ENCODE measurements at places on chromosomes 5 and 9.

DNA sequence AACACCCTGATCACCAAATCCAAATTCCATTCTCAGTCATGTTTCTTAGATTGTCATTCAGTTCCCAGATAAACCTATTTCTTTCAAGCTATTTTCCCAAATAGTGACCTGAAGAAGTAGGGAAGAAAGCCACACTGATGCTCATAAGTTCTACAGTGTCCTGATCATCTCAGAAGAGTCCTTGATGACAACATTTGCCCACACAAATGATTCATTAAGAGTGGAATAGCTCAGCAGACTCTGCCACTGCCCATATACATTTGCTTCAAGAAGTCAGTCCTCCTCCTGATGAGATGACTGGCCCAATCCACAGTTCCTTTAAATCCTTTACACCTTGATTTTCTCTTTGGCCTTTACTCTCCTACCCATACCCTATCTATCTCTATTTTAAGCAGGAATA, 283.7 kb upstream of the NR4A3 start:
- DNase-seq, result no peak

DNA sequence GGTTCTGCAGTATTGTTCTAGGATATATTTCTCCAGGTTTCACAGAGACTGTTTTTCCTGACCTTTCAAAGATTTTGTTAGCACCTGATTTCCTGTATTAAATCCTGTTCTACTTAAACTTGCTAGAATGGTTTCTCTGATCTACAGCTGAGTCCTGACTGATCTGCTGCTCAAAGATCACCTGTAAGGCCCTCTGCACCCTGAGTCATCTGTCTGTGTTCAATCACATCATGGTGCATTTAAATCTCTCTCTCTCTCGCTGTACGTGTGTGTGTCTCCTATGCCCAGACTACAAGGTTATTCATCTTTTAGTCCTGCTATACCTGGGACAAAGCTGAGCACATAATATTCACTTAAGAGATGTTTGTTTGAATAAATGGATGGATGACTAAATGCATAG, 13.3 kb upstream of the C5orf63 start:
- no peak for DNase-seq

- DNase-seq, result no peak
Observed at GRCh38 chr5:81316571-81316970, 15.2 kb downstream of the ZCCHC9 start.

DNA sequence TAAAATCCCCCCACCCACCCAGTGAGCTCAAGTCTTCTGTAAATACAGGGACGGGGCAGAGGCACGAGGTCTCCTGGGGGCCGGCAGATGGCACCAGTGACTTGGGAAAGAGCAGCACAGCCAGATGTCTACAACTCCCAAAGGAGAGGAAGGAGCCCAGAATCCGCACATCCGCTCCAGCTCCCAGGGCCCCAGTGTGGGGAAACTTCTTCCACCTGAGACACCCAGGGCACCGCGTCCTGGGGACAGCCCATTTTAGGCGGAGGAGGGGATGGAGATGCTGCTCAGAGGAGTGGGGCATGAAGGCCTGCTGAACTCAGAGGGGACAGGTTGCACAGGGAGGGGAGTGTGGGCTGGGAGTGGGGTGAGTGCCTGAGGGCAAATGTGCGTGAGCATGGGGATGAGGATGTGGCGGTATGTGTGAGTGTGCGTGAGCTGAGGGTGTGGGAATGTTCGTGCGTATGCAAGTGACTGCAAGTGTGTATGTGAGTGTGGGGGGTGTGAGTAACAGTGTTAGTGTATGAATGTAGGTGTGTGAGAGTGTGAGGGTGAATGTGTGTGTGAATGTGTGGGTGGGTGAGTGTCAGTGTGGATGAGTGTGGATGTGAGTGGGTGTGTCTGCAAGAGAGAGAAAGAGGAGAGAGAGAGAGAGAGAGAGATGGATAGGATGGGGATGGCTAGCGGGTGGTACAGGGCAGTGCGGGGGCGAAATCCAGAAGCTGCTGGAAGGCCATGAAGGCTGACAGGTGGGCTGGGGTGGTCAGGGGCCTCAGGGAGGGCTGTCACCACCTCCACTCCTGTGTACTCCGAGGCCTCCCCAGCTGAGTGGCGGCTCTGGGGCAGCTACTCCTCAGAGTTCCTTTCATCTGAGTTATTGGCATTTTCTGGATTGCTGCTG, 63.5 kb downstream of the DUSP1 start:
- no peak for DNase-seq

DNA sequence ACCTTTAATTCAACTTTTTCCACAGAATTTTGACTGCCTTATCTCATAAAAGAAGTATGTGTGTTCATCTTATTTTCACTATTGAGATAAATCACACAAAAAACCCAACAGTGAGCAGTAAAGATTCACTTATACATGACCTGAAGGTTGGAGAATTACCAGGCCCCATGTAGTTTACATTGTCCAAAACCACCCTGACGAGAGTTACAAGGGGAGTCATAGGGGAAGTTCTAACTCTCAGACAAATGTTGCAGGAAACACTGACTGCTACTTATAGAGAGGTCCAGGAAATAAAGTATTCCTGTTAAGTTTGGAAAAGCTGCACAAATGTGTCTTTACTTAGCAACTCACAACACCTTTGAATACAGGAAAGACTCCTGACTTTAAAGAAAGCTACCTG, 14.1 kb downstream of the SPATA9 start:
- DNase-seq, result no peak

DNA sequence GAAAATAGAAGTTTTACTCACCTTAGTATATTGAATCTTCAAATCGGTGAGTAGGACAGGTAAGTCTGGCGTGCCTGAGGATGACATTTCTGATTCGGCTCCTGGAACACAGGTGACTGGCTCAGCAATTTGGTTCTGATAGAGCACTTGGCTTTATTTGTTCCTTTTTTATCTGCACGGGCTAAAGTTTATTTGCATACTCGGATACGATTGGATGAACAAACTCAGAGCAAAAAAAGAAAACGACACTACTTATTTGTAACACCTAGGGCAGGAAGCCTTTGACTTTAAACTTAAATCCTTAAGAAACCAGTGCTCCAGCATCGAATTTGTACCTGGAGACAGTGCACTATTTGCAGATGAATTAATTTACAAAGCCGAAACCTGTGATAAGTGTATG, at the start of gene ALDH1A1:
TSS of gene ALDH1A1 (minus strand) at position 140 of the 400 bp plus-strand sequence. CDS start at position 87, 53 bp downstream.
- no peak for DNase-seq

- DNase-seq, result no peak
Observed at GRCh38 chr9:33799928-33800704, 4.8 kb downstream of the PRSS3 start.

DNA sequence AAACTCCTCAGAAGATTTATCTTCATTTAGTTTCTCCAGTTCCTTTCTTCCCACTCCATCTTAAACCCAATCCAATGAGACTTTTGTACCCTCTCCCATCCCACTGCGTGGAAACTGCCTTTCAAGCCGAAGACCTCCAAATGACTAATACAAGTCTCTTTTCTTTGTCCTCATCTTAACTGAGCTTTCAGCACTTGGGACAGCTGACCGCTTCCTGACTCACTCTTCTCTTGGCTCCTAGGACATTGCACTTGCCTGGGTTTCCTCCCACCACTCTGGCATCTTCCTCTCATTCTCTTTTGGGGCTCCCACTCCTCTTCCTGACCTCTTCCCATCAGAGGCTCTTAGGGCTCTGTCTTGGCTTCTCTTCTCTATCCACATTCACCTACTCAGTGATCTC, 243.7 kb downstream of the HSPA4 start:
- DNase-seq, result no peak

- DNase-seq, result no peak
Observed at GRCh38 chr9:91431485-91431884, 7.9 kb upstream of the NFIL3 start.

DNA sequence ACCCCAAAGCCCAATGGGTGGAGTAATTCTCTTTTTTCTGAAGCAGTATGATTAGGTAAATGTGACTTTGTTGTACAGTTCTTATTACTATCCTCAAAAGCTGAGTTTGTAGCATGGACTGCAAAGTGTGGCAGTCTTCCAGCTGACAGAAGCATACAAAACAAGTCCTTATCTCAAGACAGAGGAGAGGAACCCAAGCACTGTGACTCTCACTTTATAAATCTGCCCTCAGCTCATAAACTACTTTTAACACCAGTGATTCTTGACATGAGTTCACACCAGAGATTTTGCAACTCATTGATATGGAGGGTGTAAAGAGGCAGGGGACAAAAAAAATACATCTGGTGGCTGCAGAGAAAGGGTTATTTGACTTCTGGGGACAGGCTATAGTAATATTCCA, 251.6 kb downstream of the NTRK2 start:
- no peak for DNase-seq

- no peak for DNase-seq
Observed at GRCh38 chr5:170192829-170193228, 40.0 kb upstream of the C5orf58 start.

DNA sequence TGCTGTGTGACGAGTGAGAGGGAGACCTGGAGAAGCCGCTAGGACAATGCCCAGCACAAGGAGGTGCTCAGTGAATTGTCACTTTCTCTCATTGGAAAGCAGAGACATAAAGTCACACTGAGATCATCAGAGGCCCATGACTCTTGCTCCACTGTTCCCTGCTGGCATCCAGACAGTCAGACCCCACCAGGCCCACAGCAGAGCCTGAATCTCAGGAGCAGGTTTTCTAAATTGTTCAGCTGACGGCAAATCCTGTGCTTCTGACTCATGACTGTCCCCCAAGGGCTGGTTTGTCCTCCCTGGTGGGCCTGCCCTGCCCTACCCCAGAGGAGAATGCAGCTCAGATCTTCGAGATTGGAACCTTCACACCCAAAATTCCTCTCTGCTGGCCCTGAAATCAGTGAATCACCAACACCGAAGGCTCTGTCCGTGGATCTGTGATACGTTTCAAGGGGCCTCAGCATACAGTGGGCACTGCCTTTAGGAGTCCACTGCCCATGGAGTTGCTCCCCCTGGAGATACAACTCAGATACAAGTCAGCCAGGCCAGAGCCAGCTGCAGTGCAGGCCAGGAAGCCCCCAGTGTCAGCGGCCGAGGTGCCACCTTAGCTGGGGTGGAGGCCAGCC, 2.7 kb downstream of the PTGES start:
- DNase-seq, result no peak

All from stimulated activated CD4-positive, alpha-beta T cell treated with anti-CD3 and anti-CD28 coated beads, Interleukin-4, amount 100 ng/mL, for 48 hours (primary cell).